ENCODE measurements at places on chromosomes 4 and X. TPM values are rescaled to one million over a fixed set of nuclear protein-coding genes. Genes with fewer than 3 reads are reported as not detected.

- no peak for DNase-seq
- H3K4me3 ChIP-seq, result no peak overlapping the region
- no peaks in the 10 kb centered on the region for H3K4me1 ChIP-seq
These were observed 442.2 kb upstream of the FRG1 start for GRCh38 chr4:189498457-189498856.

GRCh38 chr4:25608644-25609043 is 47.0 kb upstream of the SLC34A2 start:
- no peaks in the 10 kb centered on the region for H3K27me3 ChIP-seq
- no peaks in the 10 kb centered on the region for H3K36me3 ChIP-seq
- no peak overlapping the region for H3K4me3 ChIP-seq

DNA sequence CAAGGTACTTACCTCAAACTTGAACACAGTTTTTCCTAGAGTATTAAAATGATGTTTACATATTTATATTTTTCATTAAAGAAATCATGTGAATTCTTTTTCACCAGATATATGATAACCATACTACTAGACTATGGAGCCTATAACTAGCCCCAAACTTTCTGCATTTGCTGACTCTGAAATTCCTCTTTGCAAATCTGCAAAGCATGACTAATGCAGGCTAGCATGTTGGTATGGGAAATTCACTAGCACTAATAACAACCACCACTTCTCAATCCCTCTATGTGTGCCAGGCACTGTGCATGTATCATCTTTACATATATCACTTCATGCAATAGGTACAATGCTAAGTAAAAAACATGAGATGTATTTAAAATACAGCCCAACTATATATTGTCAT is 51.1 kb downstream of the SLC10A7 start:
- H3K27ac ChIP-seq, result no peak overlapping the region
- H3K4me1 ChIP-seq, result no peaks in the 10 kb centered on the region
- H3K27me3 ChIP-seq, result no peaks in the 10 kb centered on the region
- no peak for DNase-seq
- no peaks in the 10 kb centered on the region for H3K36me3 ChIP-seq

GRCh38 chr4:169622566-169622965 is 2.2 kb downstream of the CLCN3 start:
- peak overlapping the region; percentile 88 for H3K4me3 ChIP-seq
- no peak overlapping the region for H3K27ac ChIP-seq
- H3K4me1 ChIP-seq, result no peaks in the 10 kb centered on the region

DNA sequence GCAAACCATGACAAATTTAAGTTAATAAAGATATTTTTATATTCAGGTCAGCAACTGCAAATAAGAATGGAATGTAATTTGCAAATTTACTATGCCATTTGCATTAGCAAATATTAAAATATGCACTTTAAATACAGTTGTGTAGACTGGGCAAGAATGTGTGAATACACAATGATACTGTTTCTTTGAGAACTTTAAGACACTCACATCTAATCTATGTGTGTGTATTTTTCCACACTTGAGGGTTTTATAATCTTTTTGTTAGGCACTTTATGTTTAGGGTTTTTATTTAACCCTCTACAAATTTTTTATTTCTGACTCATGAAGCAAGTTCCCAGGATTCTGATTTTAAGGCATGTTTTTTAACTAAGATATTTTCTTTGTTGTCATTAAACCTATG is 23.9 kb upstream of the NDNF start:
- H3K4me1 ChIP-seq, result no peaks in the 10 kb centered on the region
- no peak for DNase-seq
- no peak overlapping the region for H3K4me3 ChIP-seq
- no peak overlapping the region for H3K27ac ChIP-seq
- no peaks in the 10 kb centered on the region for H3K36me3 ChIP-seq

GRCh38 chr4:140046543-140046942 is 107.4 kb downstream of the MAML3 start:
- peaks cover 9% of the 10 kb centered on the region for H3K4me1 ChIP-seq
- peak overlapping the region; percentile 71 for H3K27ac ChIP-seq
- no peaks in the 10 kb centered on the region for H3K27me3 ChIP-seq
- H3K36me3 ChIP-seq, result no peaks in the 10 kb centered on the region

- no peaks in the 10 kb centered on the region for H3K4me1 ChIP-seq
- no peak overlapping the region for H3K27ac ChIP-seq
- H3K4me3 ChIP-seq, result no peak overlapping the region
- H3K36me3 ChIP-seq, result no peaks in the 10 kb centered on the region
- DNase-seq, result no peak
These were observed 28.8 kb upstream of the IL13RA1 start for GRCh38 chrX:118698516-118699170.

- H3K4me1 ChIP-seq, result no peaks in the 10 kb centered on the region
- no peaks in the 10 kb centered on the region for H3K36me3 ChIP-seq
- H3K4me3 ChIP-seq, result no peak overlapping the region
- no peak for DNase-seq
These were observed 36.2 kb upstream of the PRDX4 start for GRCh38 chrX:23631136-23631535.

- H3K36me3 ChIP-seq, result no peaks in the 10 kb centered on the region
- H3K27ac ChIP-seq, result no peak overlapping the region
- DNase-seq, result no peak
- no peaks in the 10 kb centered on the region for H3K4me1 ChIP-seq
These were observed 31.6 kb downstream of the MTHFD2L start for GRCh38 chr4:74189331-74190043.

Gene SLC6A14
- not detected for total RNA-seq

Gene MAGT1
- total RNA-seq, result 34.5 TPM

Gene ZCCHC12
- total RNA-seq, result not detected

Gene MAGEA1
- not detected for total RNA-seq
